Activated CD4-positive, alpha-beta memory T cell treated with anti-CD3 and anti-CD28 coated beads, Interleukin-2, amount 10 ng/mL, durations not matched to agents 7 days and 5 days (primary cell): ENCODE measurements at places on chromosomes 16 and 17. TPM values are rescaled to one million over a fixed set of nuclear protein-coding genes. Genes with fewer than 3 reads are reported as not detected.
A peak's percentile ranks its signal among the peaks of the same experiment; 100 is the strongest.

DNA sequence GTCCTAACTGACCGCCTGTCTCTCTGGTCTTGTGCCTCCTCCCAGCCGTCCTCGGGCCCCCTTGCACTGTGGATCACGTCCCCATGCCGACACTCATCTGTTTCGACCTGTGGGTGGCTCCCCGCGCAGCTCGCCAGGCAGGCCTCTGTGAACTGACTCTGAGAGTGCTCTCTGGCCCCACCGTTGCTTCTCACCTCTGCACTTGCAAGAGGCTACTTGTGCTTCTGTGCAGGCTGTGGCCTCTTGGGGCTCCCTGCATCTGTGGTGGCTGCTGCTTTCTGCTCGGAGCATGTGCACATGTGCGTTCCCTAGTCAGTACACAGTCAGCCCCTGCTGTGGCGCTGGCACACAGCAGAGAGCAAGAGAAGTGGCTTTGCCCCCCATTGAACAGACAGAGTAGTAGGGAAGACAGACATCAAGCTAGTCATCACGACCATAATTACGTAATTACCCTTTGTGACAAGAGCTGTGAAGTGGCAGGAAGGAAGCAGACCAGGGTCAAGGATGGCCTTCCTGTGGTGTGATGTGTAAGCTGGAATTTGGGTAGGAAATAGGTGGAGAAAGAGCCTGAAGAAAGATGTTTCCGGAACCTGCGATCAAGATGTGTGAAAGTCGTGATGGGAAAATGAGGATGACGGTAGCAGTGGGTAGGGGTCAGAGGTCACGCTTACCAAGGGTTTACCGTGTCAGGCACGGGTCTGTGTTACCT is 256.0 kb upstream of the CACNG5 start:
- no peak overlapping the region for H3K27ac ChIP-seq
- H3K4me1 ChIP-seq = peaks cover 4% of the 10 kb centered on the region
- no peaks in the 10 kb centered on the region for H3K27me3 ChIP-seq
- peaks cover 36% of the 10 kb centered on the region for H3K36me3 ChIP-seq
- no peak for DNase-seq

- DNase-seq = no peak
- no peaks in the 10 kb centered on the region for H3K4me1 ChIP-seq
- H3K4me3 ChIP-seq = no peak overlapping the region
- H3K36me3 ChIP-seq = no peaks in the 10 kb centered on the region
- H3K27me3 ChIP-seq = no peaks in the 10 kb centered on the region
Observed at GRCh38 chr17:79154446-79154845, 79.8 kb downstream of the ENGASE start.

- no peaks in the 10 kb centered on the region for H3K4me1 ChIP-seq
- H3K4me3 ChIP-seq = no peak overlapping the region
- DNase-seq = no peak
- H3K27ac ChIP-seq = no peak overlapping the region
Observed at GRCh38 chr17:62219221-62219899, 154.3 kb upstream of the MED13 start.

DNA sequence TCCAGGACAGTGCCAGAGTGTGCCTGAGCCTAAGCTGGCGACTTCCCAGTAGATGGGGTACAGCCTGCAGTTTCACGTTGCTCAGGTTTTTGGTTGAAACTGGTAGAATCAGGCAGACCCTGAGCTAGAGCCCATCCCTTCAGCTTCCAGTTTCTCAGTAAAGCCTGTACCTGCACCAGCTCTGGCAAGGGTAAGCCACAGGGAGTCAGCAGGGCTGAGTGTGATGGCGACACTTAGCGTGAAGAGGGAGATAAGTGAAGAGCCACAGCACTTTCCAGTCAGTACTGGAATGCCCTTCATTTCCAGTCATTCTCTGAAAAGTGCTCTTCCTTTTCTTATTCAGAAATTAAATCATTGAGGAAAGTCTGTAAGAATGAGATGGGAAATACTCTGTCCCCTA is 22.4 kb downstream of the PLD6 start:
- no peaks in the 10 kb centered on the region for H3K27me3 ChIP-seq
- no peak overlapping the region for H3K4me3 ChIP-seq
- peak overlapping the region; percentile 86 for H3K27ac ChIP-seq

DNA sequence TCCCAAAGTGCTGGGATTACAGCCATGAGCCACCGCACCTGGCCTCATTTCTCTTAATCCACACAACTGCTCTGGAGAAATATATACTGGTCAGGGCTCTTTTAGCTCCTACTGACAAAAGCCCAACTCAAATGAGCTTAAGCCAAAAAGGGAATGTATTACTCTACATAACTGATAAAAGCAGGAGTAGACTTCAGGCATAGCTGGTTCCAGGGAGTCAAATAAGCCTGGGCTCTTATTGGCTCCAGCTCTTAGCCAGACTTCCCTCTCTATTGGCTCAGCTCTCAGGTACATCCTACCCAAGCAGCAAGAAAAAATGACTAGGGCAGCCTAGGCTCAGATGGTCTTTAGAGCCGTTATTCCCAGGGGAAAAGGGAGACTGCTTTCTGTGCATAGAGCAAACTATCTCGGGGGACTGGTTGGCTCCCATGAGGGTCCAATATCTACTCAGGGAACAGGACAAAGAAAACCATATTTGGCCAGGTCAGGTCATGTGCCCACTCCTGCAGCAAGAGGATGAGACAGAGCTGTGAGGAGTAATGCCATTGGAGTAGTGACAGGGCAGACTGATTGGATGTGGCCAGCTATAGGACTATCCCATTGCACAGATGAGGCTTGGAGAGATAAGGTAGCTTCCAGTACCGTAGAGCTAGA is 21.2 kb downstream of the TBX2 start:
- H3K36me3 ChIP-seq = no peaks in the 10 kb centered on the region
- no peak overlapping the region for H3K27ac ChIP-seq
- no peak overlapping the region for H3K4me3 ChIP-seq

CCDC78 gene
- total RNA-seq = 2.3 TPM
